ENCODE measurements at places on chromosomes 2 and 18.

GRCh38 chr2:48693066-48693465 is 62.5 kb downstream of the LHCGR start:
- DNase-seq: no peak

GRCh38 chr18:6938003-6938402 is 179.6 kb downstream of the LAMA1 start:
- no peak for DNase-seq

GRCh38 chr2:234544659-234545611 is 48.1 kb upstream of the ARL4C start:
- DNase-seq: peak; percentile 64

- DNase-seq: no peak
Observed at GRCh38 chr2:134205087-134205486, 48.8 kb upstream of the MGAT5 start.

DNA sequence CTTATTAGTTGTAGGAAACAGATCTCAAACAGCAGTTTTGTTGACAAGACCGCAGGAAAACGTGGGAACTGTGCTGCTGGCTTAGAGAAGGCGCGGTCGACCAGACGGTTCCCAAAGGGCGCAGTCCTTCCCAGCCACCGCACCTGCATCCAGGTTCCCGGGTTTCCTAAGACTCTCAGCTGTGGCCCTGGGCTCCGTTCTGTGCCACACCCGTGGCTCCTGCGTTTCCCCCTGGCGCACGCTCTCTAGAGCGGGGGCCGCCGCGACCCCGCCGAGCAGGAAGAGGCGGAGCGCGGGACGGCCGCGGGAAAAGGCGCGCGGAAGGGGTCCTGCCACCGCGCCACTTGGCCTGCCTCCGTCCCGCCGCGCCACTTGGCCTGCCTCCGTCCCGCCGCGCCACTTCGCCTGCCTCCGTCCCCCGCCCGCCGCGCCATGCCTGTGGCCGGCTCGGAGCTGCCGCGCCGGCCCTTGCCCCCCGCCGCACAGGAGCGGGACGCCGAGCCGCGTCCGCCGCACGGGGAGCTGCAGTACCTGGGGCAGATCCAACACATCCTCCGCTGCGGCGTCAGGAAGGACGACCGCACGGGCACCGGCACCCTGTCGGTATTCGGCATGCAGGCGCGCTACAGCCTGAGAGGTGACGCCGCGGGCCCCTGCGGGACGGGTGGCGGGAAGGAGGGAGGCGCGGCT is at the start of gene TYMS:
Gene TYMS, plus strand, starts transcription at position 343 of the 690 bp plus-strand sequence. Its CDS starts 90 bp downstream, at position 433.
- no peak for DNase-seq

DNA sequence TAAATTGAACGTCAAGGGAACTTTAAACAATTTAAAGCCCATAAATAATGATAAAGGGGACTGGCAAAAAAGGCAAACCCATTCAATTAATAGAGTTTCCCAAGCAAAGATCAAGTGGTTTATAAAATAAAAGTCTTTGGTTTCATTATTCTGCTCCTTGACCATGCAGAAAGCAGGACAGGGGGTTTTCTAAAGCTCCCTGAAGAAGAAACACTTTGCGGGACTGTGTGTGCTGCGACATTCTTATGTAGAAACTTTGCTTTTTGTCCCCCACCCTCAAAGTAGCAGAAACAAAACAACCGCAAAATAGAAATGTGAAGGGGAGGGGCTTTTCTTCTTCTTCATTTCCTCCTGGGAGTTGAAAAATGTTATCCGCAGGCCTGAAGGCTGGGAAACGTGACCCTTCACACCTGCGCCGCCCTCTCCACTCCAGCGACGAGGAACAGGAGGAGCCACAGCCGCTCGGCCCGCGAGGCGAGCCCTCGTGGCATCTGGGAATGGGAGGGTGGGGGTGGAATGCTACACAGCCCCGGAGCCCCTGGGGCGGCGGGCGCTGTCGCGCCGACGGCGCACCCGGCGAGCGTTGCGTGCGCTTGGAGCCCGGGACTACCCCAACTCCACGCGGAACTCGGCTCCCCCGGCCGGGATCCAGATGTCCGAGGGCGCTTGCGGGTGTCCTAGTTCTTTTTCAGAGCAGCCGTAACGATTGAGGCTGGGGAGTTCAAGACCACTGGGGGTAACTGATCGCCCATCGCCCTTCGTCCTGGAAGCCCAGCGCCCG is 4.3 kb upstream of the GBX2 start:
- no peak for DNase-seq

- DNase-seq: no peak
Observed at GRCh38 chr18:48181857-48182256, 227.3 kb downstream of the ZBTB7C start.

- no peak for DNase-seq
Observed at GRCh38 chr2:138742441-138743057, 37.6 kb downstream of the NXPH2 start.

GRCh38 chr2:48219555-48220436 is 310.2 kb upstream of the STON1 start:
- DNase-seq: no peak

GRCh38 chr2:238090887-238091286 is 9.3 kb upstream of the ESPNL start:
- no peak for DNase-seq

- DNase-seq: no peak
Observed at GRCh38 chr2:37085731-37086147, 1.4 kb downstream of the GPATCH11 start.

DNA sequence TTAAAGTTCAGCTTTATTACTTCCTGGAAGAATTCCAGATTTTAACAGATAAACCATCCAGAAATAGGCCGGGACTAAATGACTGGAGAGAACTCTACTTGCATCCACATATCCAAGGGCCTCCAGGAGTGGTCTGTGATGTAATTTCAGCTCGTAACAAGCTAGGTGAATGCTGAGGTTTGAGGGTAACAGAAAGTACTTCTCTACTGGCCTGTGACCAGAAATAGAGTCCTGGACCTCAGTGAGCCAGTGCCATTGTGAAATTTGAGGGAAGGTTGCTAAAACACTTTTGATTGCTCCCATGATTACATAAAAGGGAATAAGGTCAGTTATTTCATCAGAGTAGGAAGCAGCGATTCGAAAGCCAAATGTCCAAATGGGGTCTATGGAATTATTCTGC is 158.1 kb downstream of the DOCK10 start:
- no peak for DNase-seq

DNA sequence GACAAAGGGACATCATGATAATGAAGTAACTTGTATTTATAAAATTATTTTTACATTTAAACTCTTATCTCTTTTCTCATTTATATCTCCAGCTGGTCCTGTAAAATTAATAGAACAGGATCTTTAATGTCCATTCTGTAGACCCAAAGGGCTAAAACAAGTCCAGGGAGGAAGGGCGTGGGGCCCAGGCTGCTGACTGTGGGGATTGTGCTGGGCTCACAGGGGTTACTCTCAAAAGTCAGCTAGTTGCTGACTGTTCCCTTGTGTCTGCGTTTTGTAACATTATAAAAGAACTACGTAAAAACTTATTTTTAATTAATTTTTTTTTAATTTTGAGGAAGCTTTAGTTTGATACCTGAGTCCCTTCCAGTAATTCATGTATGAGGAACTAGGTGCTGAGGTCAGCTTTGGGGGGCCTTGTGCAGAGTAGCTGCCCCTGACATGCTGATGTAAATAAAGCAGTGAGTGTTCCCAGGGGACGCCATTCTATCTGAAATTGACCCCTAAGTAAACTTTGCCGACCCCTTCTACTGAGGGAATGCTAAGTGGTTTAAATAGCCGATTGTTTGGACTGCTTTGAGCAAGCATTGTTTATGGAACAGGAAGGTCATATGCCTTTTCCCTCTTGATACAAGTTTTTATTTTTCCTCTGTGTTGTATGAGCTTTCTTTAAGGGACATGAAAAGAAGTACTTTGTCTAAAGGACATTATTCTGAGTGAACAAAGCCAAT is 56.4 kb downstream of the MERTK start:
- no peak for DNase-seq

DNA sequence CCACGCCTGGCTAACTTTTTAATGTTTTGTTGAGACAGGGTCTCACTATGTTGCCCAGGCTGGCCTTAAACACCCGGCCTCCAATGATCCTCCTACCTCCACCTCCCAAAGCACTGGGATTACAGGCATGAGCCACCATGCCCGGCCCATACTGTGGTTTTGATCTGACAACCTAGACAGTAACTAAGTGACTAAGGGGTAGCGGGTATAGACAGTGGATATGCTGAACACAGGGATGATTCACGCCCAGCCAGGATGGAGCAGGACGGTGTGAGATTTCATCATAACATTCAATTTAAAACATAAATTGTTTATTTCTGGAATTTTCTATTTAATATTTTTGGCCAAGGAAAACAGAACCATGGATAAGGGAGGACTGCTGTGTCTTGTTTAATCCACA is 36.0 kb upstream of the YPEL5 start:
- DNase-seq: no peak

- DNase-seq: no peak
Observed at GRCh38 chr2:84797271-84797670, 83.6 kb downstream of the TRABD2A start.

GRCh38 chr18:36176177-36176584 is 11.1 kb upstream of the MOCOS start:
- DNase-seq: no peak

- DNase-seq: no peak
Observed at GRCh38 chr18:70683263-70683662, 394.4 kb downstream of the SOCS6 start.

GRCh38 chr2:206801418-206802189 is 36.2 kb downstream of the FASTKD2 start:
- no peak for DNase-seq

DNA sequence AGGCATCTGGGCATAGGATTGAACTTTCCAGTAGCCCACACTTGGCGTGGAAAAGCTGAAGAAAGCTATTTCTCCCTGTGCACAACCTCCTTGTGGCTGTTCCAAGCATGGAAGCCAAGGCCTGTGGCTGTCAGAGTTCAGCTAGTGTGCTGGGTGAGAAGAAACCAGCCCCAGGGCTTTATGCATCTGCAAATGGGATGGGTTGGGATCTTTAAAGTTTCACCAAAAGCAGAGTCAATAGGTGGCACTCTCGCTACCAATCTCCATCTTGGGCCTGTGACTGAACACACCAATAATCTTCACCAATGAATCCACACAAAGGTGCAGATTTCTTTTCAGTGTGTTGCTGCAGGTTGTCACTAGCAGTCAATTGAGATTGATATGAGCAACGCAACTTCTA is 542.8 kb downstream of the NRXN1 start:
- no peak for DNase-seq

DNA sequence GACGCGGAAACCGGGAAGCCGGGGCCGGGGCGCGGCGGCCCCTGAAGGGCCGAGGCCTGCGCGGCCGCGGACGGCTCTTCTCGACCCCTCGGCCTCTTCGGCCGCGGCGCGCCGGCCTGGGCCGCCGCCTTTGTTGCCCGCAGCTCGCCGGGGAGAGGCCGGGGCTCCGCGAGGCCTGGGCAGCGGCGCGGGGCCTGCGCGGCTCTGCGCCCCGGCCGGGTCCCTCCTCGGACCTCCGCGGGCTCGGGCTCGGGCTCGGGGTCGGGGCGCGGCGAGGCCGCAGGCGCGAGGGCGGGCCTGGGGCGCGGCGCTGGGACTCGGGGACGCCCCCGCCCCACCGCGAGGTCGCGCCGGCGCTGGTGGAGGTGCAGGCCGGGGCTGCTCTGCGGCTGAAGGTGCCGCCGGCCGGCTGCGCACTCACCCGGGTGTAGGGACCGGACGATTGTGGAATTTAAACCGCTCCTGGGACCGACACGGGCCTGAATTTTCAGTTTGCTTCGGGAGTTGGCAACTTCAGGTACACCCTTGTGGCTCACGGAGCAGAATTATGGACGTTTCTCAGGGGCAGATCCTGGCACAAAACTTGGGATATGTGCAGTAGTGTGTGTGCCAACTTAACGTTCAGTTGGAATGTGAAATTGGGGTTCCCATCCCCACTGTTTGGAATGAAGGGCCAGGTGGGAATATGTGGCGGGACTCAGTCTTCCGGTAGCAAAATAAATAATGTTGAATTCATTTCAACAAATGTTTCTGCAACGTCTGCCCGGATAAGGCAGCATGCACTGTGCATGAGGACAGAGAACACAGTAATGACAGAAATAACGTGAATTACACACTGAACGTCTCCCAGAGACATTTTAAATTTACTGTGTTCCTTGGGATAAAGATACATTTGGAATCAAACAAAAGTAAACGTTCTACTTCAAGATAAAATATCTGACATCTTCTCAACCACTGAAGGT is 787 bp downstream of the SOCS6 start:
- DNase-seq: no peak

GRCh38 chr18:23992089-23992940 is 22.2 kb upstream of the TTC39C start:
- no peak for DNase-seq

- no peak for DNase-seq
Observed at GRCh38 chr18:49082714-49083688, 132.2 kb upstream of the SMAD7 start.

GRCh38 chr2:30625701-30626100 is 178.7 kb downstream of the LCLAT1 start:
- DNase-seq: no peak

DNA sequence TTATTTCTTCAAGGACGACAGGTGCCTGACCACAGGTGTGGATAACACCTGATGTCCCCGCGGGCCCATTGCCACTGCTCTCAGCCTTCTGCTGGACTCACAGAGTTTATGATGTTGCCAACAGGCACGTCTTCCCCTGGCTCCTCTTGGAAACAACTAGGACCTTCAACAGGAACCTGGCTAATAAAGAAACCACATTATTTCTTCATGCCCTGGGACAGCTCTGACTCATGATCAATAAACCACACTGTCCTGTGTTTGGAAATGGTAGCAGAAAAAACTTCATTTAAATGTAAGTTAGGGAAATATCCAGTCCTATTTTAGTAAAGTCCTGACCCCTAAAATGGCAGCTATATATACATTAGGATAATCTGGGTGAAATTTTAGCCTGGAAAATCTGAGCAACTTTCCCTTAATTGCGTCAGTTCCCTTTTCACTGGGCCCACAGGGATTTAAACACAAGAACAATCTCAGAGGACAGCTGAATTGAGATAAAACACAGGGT is 158.9 kb downstream of the VAPA start:
- DNase-seq: no peak

DNA sequence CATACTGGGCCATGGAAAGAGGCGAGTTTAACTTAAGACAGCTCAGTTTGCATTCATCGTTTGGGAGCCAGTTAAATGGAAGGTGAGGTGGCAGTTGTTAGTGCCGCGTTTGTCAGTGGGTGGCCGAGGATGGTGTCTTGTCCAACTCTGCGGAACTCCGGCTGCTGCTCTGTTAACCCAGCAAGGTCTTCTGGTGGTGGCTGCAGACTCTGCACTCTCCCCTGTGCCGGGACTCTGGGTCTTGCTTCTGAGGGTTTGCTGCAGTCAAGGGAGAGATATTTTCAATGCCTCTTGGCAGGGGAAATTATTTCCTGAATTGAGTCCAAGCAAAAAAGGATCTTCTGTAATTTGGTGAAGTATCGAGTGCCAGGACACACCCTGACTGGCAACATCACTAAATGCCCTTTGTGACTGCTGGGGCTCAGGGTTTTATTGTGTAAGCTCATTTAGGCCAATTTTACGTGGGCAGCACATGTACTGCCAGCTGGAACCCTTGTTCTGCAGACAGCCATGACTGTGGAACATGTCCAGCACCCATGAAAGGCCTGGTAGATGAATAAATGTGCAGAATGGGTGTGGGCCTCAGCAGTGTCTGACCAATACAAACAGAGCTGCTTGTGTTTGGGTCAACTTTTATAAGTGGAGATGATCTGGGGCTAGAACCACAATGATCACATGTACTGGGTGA is 58.1 kb downstream of the IL1R2 start:
- no peak for DNase-seq

- DNase-seq: no peak
Observed at GRCh38 chr18:7084080-7085065, 33.2 kb downstream of the LAMA1 start.

GRCh38 chr2:238005528-238005927 is 38.7 kb downstream of the UBE2F start:
- DNase-seq: no peak

- no peak for DNase-seq
Observed at GRCh38 chr2:119735565-119735964, 24.2 kb upstream of the PTPN4 start.
